Glomerular endothelial cell (primary cell): ENCODE measurements at places on chromosomes 7 and 10. TPM values are rescaled to one million over a fixed set of nuclear protein-coding genes. Genes with fewer than 3 reads are reported as not detected.
A peak's percentile ranks its signal among the peaks of the same experiment; 100 is the strongest.

Gene GLI3
- 7.0 and 10.9 TPM in 2 replicates for total RNA-seq

Gene MSMB
- not detected in 2 replicates for total RNA-seq

Gene PNLIP
- total RNA-seq: not detected in 2 replicates

Gene INA
- total RNA-seq: 3.4 and 4.3 TPM in 2 replicates

Gene TMEM213
- not detected in 2 replicates for total RNA-seq

GRCh38 chr7:45157653-45158401, at the start of gene RAMP3:
RAMP3 (plus strand) TSS chr7:45157791; CDS start chr7:45157829, 38 bp downstream.
- DNase-seq: no peak

DNA sequence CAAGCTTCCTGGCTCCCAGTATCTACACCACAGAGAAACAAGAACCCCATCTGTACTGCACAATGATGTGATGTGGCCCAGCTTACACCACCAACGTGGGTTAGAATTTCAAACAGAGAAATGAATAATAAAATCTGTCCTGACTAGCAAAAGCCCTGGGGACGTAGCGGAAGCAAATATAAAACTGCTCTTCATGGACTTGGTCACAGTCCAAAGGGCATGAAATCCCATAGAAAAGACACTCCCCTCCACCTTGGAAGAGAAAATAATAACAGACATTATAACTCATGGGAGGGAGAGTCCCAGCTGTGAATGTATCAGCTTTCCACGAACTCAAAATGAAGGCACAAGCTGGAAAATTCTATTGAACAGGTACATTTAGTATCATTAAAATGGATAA, 205.3 kb upstream of the GALNT17 start:
- DNase-seq: no peak

DNA sequence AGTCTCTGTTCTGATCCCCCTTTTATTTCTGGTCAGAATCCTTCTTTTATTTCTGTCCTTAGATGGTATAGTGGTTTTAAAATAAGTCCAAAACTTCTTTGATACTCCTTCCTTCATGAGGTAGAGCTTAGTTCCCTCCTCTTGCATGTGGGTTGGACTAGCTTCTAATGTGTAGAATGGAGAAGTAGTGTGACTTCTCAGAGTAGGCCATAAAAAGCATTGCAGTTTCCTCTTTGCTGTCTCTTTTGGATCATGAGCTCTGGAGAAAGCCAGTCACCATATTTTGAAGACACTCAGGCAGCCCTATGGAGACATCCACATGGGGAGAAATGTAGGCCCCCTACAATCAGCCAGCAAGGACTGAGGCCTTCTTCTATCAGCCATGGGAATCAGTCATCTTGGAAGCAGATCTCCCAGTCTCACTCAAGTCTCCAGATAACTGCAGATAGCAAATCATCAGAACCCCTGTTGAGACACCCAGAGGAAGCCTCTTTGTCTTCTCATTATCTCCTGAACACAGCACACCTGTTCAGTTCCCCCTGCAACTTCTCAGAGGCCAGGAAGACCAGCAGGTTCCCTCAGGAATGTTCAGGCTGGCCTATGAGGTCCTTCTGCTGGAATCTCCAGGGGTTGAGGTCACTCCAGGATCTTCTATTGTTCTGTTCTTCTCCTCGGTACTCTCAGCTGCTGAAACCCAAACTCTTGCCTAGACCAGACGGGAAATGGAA, 511.9 kb upstream of the ZMIZ1 start:
- DNase-seq: no peak

GRCh38 chr10:103800789-103801540, 54.4 kb downstream of the SH3PXD2A start:
- DNase-seq: no peak

DNA sequence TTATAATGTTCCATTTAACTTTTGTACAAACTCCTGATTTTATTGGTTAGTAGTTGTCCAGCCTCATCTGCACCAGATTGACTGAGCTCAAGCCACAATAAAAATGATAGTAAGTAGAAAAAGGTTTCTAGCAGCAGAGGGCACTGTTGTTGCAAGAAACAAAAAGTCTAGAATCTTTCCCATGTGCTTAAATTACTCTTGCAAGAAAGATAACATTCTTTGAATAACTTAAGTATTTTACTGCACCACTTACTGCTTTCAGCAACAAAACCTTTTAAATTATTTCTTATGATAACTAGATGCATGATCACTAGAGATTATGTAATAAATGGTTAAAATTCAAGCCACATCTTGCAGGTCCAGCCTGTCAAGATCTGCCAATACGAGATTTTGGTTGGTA, 27.0 kb downstream of the LMOD2 start:
- DNase-seq: peak; percentile 56

GRCh38 chr10:43267811-43268210, 946 bp upstream of the RASGEF1A start:
- DNase-seq: no peak

DNA sequence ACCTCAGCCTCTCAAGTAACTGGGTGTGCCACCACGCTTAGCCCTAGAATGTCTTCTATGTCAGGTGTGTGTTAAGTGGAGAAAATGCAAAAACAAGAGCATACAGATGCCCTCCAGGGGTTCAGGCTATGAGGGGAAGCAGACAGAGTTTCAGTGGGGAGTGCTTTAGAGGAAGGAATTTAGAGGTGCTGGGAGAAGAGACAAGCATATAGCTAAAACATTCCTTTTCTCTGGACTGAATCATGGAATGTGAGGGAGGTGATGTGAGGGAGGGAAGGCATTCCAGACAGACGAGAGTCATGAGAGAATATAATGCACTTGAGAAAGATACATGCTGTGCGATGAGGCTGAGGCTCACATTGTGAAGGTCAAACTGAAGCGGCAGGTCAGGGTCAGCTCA, 6.6 kb upstream of the ZNF786 start:
- no peak for DNase-seq

- DNase-seq: no peak
These were observed 24.6 kb upstream of the AKR1B10 start for GRCh38 chr7:134502463-134503371.

GRCh38 chr10:80275756-80276155, 13.7 kb downstream of the MAT1A start:
- DNase-seq: no peak

GRCh38 chr7:17665029-17665428, 275.3 kb downstream of the SNX13 start:
- no peak for DNase-seq

DNA sequence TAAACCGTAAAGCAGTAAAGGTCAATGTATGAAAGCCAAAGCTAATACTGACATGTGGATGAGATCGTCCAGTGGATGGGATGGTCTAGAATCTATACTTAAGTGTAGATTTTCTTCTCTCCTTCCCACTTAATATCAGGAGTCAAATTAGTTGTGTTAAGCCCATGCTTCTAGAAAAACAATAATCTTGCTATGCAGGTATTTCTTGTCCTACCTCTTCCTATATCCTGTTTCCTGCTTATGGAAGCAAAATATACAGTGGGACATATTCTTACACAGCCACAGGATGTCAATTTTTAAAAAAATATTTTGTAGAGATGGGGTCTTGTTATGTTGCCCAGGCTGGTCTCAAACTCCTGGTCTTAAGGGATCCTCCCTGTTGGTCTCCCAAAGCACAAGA, 27.5 kb downstream of the CPEB3 start:
- no peak for DNase-seq

GRCh38 chr7:98107313-98107721, 655 bp downstream of the LMTK2 start:
- DNase-seq: no peak

DNA sequence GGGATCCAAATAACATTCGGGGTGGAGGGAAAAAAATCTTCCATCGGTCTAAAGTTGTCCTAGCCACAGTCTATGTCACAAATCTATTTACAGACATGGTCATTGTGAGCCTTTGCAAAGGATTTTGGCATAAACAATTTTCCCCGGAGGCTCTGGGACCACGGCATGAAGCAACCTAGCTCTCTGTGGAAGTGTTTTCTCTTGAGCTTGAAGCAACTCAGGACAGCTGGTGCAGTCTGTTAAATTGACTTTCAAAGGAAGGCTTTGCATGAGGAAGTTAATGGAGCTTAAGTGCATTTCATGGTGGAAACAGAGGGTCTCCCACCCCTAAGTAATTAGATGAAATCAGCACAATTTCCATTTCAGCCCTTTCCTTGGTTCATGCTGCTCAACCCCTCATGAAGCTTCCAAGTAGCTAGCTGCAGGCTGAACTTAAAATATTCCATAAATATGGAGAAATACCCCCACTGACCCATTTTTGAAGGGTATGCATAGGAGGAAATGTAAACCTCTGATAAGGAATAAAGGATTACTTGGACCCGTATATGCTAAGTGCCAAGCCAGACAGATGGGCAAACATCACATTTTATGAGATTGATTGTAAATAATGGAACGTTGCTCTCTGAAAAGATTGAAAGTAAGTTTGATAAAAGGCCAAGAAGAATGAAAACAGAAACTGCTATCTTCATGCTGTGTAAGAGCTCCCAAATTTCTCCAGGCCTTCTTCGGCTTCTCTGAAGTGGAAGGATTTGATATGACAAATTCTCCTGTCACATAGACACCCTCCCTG, 39.9 kb downstream of the CCDC3 start:
- DNase-seq: no peak

DNA sequence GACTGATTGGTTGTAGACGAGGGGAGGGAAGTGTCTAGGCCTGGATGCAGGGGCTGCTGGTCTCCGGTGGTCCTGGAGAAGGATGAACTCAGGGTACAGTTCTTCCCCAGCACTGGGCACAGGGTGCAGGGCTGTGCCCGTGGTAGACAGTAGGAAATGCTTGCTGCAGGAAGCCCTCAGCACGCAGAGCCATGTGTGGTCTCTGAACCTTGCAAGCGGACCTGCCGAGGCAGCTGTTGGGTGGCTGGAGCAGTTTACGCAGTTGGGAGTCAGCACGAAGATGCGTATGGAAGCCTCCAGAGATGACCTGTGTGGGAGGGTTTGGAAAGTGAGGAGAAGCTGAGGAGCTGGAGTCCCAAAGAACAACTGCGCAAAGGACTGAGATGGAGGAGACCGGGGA, 39.0 kb downstream of the DOCK1 start:
- no peak for DNase-seq

DNA sequence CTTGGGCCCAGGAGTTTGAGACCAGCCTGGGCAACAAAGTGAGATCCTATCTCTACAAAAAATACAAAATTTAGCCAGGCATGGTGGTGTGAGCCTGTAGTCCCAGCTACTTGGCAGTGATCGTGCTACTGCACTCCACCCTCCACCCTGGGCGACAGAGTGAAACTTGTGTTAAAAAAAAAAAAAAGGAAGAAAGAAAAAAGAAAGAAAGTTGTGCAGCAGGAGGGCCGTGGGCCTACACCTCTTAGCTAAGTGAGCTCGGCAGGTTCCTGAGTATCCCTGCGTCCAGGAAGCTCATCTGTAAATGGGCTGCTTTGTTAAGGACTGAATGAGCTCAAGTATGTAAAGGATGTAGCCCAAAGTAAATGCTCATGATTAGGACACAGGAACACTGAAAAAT, 155.0 kb downstream of the RNF216 start:
- DNase-seq: no peak
